Activated CD4-positive, alpha-beta T cell treated with anti-CD3 and anti-CD28 coated beads, Interleukin-2, amount 50 U/mL, for 48 hours (primary cell): ENCODE measurements at places on chromosomes 12 and 14.
A peak's percentile ranks its signal among the peaks of the same experiment; 100 is the strongest.

DNA sequence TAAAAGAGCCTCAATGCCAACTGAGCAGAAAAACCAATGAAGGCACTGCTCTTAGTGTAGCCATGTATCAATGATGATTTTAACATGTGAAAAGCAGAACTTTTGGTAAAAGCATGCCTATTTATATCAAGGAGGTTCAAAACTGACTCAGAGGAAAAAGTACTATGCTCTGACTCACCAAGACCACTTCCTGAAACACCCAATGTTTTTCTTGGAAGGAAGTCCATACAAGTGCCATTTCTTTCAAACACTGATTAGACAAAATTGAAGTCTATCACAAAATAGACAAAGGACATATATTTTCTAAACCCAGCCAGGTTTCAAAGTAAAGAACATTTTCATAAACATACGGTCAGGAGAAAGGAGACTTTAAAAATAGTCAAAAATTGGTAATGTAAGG lies 88.6 kb downstream of the EPS8 start:
- DNase-seq, result no peak

DNA sequence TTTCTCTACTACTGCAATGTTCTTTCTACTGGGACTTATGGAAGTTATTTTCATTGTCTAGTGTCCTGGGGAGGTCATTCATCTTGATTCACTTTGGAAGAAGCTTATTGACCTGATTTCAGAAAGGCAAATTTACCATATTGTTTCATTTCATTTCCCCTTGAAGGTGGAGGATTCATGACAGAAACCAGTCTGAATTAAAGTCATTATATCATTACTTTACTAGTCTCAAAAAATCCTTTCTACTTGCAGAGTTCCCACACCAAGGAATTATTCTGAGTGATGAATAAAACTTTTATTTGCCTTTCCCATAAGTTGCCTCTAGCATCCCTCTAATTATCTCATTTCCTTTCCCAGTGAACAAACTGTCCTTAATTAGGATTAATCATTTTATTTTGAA lies 163.8 kb downstream of the RASSF9 start:
- DNase-seq, result no peak

GRCh38 chr12:52083638-52083996 lies 4.1 kb downstream of the SMIM41 start:
- DNase-seq, result no peak

- peak; percentile 68 for DNase-seq
Measured at GRCh38 chr14:100078997-100079725, 13.9 kb downstream of the EVL start.

- no peak for DNase-seq
Measured at GRCh38 chr12:501722-502447, 42.1 kb downstream of the B4GALNT3 start.

DNA sequence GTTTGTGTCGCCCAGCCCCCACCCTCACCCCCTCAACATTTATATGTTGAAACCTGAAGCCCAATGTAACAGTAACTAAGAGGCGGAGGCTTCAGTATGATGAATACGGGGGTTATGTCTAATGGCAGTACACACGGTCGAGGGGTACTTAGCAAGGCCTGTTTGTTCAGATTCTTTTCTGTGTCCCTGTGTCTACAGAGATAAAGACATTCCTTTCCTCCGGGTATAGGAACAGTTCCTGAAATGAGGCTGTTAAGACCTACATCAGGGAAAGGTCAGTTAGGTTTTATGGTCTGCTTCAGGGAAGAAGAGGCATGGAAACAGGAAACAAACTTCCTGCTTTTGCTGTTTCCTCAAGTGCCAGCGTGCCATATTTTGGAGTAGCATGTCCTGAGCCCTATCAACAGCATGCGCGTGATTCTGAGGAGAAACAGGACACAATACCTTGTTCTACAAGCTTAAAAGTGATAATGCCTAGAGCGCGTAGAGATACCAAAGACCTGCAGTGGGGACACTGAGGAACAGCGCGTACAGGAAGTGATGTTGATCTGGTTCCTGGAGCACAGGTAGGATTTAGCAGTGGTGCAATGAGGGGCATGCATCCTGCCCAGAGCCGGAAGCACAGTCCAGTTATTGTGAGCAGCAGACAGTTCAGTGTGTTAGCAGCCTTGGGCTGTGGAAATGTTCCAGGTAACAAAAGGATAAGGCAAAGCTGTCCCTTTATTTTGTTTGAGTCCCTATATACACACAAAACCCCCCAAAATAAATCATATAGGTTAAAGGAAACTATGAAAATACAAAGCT lies 47.2 kb downstream of the FGD4 start:
- DNase-seq, result no peak

DNA sequence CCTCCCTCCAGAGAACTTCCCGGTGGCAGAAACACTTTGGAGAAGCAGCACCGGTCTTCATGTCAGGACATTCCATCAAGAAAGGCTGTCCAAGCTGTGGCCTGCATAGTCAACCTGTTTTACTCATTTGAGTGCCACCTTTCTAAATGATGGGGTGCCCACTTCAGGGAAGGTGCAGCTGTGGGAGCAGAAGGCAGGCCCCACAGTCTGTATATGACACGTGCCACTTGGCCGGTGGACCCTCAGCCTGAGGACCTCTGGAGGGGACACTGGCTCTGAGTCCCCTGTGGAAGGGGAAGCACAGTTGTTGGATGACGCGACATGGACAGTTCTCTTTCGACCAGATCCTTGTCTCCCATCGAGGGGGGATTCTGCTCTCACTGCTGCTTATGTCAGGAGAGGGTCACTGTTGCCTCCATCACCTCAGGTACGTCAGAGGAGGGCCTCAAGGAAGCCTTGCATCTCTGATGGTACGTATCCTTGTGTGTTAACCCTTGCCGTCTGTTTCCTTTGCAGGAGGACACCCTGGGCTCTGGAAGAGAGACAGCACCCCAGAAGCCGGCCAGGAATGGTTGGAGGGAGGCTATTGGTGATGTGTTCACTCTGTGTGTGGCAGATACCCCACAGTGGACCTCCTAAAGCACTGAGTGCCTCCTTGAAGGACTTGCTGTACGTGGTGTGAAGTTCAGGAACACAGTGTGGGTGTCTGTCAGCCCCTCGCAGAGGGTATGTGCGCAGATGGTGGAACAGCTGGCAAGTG lies 132.1 kb upstream of the RTL1 start:
- DNase-seq, result no peak

DNA sequence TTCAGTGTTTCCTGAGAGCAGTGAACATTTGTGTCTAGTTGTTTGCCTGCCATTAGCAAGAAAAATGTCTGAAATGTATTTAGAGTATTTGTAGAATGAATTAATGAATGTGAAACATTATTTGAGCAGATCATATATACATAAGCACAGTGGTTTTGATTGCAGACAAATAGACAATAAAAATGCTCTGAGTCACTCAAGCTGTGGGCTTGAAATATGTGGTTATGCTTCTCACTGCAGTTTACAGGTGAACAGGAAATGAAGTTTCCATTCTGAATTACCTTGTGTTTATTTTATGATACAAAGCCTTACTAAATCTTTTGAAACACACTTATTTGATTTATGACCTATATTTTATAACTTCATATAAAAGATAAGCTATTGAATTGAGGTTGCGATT lies 827.7 kb downstream of the TMTC2 start:
- DNase-seq, result no peak

DNA sequence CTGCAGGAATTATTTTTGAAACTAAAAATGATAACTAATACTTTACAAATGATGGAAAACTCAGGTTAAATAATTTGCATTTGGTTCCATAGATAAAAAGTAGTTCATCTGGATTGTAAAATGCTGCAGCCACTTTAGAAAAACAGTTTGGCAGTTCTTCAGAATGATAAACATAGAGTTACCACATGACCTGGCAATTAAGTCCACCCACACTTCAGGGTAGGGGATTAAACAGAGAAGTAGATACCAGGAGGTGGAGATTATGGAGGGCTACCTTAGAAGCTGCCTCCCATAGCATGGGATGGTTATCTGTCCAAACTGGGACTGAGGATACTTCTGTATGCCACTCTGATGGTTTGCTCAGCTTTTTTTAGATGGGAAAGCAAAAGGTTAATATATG lies 22.2 kb downstream of the ARF6 start:
- no peak for DNase-seq

GRCh38 chr14:63650256-63650952 lies 8.7 kb upstream of the WDR89 start:
- peak; percentile 51 for DNase-seq

GRCh38 chr14:72663076-72663487 lies 230.8 kb downstream of the DPF3 start:
- DNase-seq, result peak; percentile 6
